ENCODE measurements at places on chromosomes 11 and 22.

DNA sequence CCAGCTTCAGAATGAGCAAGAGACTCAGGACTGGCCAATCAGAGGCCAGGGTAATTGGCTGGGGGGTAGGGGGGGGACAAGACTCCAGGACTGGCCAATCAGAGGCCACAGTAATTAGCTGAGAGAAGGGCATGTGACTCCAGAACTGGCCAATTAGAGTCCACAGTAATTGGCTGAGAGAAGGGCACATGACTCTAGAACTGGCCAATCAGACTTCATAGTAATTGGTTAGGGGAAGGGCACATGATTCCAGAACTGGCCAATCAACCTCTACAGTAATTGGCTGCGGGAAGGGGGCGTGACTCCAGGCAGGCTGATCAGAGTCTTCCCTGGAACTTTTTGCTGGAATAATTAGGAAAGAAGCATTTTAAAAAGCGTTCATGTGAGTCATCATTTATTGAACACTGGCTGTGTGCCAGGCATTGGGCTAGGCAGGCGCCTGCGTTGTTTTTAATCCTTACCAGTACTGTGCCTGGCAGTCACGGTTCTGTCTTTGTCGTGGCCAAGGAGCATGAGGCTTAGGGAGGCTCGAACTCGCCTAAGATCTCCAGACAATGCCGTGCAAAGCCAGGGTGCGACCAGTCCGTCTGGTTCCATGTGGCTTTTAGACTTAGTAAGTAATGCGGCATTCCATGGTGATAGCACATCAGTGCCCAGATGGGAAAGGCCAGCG lies 508.1 kb downstream of the TBC1D22A start:
- DNase-seq = no peak

DNA sequence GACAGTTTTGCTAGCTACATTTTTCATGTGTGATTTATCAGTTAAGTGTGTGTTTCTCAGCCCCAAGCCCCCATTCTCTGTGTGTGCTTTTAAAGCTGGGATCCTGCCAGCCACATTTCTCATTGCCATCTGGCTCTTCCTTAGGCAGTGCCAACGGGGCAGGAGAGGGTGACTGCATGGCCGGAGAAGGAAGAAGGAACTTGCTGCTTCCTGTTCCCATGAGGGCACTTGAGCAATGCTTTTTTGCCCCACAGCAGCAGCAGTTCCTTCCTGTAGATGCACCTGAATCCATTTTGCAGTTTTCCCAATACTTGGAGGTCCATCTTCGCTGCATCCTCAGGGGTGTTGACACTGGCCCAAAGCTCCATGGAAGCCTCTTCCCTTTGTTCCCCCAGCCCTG lies 37.5 kb downstream of the TNRC6B start:
- DNase-seq = no peak

GRCh38 chr11:62430425-62430824 lies 11.6 kb downstream of the SCGB1A1 start:
- DNase-seq = no peak

DNA sequence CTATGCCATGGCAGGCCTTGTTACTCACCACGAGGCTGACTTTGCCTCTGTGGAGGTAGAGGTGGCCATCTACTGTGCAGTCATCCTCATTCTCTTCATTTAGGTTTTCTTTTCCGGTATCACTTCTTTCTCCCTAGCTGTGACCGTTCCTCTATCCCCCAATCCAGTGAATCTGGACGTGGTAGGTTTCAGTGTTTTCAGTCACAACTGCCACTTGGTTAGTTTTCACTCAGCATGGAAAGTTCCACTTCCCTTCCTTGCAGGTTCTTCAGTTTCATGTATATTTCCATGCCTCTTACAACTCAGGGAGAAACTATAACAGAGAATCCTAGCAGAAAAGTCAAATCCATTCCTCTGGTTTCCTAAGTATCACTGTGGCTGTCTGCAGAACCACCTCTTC lies 1.9 kb downstream of the HPS4 start:
- DNase-seq = no peak

GRCh38 chr22:32897400-32897799 lies 95.9 kb downstream of the TIMP3 start:
- no peak for DNase-seq

DNA sequence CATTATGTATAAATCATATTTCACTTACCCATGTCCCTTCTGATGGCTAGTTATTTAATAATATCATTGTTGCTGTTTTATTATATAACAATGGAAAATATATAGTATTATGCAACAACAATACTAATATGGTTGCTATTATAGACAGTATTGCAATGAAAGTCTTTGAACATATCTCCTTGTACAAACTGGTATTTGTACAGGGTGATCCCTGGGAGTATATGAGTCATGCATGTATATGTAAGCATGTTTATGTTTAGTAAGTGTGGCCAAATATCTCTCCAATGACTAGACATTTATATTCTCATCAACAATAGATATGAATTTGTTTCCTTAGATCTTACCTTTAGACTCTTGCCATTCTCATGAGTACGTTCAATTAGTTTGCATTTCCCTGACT lies 55.9 kb downstream of the KCNC1 start:
- DNase-seq = no peak

- DNase-seq = no peak
Measured at GRCh38 chr11:3154001-3154599, 11.0 kb downstream of the OSBPL5 start.

All from T-helper 17 cell (primary cell).